T-helper 22 cell (primary cell): ENCODE measurements at places on chromosomes 6 and 20.

DNA sequence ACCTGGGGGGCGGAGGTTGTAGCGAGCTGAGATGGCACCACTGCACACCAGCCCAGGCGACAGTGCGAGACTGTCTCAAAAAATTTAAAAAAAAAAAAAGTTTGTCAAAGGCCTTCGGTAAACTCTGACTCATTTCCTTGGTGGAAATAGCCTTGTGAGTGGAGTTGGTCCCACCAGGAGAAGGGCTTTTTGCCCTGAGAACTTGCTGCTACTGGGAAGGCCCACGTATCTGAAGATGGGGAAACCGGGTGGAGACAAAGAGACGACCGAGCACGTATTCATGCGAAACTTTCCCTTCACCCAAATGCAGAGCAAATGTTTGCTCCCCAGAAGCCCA, 51.7 kb downstream of the SLC22A23 start:
- no peak for DNase-seq

DNA sequence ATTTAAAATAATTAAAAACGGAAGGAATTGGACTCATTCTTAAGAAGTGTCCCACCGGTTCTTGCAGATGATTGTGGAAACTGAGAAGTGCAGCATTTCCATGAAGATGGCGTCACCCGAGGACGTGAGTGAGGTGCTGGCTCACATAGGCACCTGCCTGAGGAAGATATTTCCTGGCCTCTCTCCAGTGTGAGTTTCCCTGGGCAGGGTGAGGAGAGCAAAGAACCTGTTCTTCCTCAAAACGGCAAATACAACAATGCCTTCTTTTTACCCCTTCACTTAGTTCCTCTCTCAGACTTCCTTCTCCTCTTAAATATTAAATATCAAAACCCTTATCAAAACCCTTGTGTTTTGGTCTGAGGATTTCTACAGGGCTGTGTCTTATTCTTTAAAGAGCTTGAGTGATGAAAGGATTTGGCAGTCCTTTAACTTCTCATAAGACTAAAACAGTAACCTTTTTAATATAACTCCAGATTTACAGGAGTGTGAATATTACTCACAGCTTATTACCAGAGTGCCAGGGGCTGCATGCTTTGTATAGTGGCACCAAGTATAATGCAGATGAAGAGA, 156.3 kb downstream of the CARMIL1 start:
- DNase-seq: no peak

DNA sequence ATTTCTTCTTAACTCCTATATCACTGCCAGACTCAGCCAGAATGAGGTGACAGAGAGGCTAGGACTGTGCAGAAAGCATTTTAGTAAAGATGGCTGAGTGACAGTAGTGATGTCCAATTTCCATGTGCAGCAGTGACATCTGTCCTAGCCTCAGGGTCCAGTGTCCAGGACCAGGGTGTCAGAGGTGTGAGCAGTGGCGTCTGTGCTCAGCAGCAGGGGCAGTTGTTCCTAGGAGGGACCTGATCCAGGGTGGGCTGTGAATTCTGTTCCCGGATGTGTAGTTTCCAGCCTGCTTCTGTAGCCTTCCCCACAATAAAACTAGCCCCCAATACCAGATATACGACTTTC, 6.0 kb downstream of the HLA-B start:
- no peak for DNase-seq

GRCh38 chr6:105545947-105546731, 143.3 kb upstream of the PREP start:
- no peak for DNase-seq

DNA sequence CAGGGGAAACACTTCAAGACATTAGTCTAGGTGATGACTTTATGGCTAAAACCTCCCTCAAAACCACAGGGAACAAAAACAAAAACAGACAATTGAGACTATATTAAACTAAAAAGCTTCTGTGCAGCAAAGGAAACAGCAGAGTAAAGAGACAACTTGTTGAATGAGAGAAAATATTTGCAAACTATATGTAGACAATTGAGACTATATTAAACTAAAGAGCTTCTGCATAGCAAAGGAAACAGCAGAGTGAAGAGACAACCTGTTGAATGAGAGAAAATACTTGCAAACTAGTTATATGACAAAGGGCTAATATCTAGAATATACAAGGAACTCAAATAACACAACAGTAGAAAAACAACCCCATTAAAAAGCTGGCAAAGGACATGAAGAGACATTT, 136.4 kb downstream of the IBTK start:
- DNase-seq: no peak

DNA sequence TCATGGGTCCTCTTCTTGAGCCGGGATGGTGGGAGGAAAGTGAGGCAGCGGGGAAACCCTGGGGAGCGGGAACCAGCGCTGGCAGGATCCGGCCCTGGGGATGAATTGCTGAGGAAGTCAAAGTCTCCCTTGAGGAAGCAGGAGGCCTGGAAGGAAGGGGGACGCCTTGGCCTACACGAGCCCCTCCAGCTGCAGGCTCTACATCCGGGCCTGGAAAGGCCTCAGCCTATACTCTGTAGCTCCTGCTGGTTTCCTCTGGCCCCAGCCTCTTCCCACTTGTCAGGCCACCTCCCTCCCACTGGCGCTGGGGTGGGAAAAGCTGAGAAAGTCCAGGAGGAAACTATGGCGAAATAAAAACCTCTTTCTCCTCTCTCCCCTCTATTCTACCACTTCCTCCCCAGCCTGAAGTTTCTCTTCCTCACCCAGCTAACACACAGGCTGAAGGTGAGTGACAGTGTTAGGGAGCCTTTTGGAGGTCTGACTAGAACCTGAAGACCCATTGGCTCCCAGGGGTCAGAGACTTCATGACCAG, 14.9 kb downstream of the TREML2 start:
- DNase-seq: no peak

DNA sequence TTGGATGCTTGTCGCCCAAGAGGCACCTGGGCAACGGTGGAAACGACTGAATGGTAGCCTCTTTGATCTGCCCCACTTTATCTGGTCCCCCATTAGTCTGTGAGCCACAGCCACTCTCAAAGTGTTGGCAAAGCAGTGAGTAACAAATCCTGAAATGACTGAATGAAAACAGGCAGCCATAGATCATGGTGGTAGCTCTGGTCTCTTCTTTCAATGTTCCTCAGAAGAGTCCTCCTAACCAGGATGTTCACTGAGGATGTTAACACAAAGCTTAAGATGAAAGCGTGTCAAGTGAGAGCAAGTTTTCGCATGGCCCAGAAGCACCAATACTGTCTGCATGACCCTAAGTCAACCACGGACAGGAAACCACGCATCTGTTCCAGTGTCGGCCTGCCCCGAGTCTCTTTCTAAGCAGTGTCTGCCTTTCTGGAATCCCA, 107.3 kb downstream of the IRF4 start:
- DNase-seq: no peak

- DNase-seq: no peak
Measured at GRCh38 chr6:10555625-10556309, 34.6 kb downstream of the GCNT2 start.

DNA sequence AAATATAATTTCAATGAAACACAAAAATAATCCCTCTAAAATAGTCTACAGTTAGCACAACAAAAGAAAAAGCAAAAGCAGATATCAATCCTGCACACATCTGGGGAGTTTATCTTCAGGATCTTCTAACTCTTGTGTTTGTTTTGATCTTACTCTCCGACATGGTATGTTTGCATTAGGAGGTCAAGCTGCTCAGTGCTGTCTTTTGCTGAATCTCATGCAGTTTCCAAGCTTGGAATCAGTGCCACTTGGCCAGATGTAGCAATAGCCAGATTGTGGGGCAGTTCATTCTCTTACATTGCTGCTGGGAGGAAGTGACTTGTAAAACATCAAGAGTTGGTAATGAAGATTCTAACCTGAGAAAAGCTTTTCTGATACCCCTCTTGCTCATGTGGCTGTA, 29.5 kb downstream of the RIOK1 start:
- DNase-seq: no peak

GRCh38 chr20:49276161-49276960, 1.5 kb downstream of the ZNFX1 start:
- DNase-seq: peak; percentile 40

- no peak for DNase-seq
Measured at GRCh38 chr6:43972179-43972912, 154.9 kb downstream of the MRPL14 start.

- no peak for DNase-seq
Measured at GRCh38 chr6:143158113-143158581, 97.5 kb downstream of the AIG1 start.

DNA sequence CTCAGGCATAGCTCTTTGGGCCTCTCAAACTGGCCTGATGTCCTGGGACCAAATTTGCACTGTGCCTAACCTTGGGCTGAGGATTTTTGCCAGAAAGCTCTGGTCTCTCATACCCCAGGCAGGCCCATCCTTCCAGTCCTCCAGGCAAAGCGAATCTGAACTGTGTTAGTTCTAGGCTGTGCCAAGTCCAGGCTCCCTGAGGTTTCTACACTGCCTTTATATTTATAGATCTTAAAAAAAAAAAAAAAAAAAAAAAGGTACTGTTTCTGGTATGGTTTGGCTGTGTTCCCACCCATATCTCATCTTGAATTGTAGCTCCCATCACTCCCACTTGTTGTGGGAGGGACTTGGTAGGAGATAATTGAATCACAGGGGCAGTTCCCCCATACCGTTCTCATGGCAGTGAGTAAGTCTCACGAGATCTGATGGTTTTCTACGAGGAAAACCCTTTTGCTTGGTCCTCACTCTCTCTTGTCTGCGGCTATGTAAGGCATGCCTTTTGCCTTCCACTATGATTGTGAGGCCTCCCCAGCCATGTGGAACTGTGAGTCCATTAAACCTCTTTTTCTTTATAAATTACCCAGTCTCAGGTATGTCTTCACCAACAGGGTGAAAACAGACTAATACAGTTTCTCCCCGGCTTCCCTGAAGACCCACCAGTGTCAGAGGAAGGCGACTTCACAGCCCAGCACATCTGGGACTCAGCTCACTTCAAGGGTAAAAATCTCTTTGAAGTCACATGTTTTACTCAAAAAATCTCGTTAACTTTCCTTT, 39.0 kb upstream of the TBXT start:
- DNase-seq: no peak

GRCh38 chr6:168404560-168404959, 36.4 kb upstream of the SMOC2 start:
- no peak for DNase-seq

DNA sequence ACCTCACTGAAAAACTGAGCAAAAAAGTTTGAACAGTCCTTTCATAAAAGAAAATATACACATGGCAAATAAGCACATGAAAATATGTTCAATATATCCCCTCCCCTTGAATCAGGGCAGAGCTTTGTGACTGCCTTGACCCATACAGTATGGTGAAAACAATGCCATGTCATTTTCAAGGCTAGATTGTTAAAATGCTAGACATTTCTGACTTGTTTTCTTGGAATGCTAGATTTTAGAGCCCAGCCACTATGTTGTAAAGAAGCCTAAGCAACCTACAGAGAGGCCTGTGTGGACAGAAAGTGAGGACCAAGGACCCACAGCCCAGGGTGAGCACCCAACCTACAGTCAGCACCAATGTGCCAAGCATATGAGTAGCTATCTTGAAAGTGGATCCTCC, 17.1 kb upstream of the ASF1A start:
- no peak for DNase-seq

GRCh38 chr6:170212956-170213636, 77.8 kb downstream of the DLL1 start:
- no peak for DNase-seq

- no peak for DNase-seq
Measured at GRCh38 chr6:45843848-45844521, 171.7 kb downstream of the CLIC5 start.

DNA sequence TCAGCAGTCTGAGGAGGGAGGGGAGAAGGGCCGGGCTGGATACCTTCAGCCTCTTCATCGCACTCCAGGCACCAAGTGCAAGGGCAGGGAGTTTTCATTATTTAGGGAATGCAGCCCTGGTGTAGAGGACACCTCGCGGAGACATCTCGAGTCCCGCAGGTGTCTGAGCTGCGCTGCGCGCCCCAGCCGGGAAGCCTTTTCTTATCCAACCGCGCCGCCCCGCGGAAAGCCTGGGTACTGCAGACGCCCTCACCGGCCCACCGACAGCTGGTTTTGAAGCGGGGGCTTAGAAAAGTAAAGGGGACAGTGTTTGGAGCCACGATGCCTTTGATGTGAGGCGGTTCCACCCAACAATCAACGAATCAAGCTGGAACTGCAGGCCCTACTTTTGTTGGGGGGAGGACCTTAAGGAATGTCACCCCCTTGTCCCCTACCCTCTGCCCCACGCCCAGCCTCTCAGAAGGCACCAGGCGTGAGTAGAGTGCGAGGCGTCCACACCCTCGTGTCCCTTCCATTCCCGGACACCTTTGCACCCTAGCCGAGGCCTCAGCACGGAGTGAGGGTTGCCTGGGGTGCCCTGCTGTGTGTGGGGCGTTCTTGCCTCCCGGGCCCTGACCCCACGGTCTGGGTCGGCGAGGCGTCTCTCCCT, 8.6 kb downstream of the NKX2-2 start:
- DNase-seq: peak; percentile 33

- DNase-seq: no peak
Measured at GRCh38 chr6:169824021-169824420, 72.6 kb downstream of the ERMARD start.

DNA sequence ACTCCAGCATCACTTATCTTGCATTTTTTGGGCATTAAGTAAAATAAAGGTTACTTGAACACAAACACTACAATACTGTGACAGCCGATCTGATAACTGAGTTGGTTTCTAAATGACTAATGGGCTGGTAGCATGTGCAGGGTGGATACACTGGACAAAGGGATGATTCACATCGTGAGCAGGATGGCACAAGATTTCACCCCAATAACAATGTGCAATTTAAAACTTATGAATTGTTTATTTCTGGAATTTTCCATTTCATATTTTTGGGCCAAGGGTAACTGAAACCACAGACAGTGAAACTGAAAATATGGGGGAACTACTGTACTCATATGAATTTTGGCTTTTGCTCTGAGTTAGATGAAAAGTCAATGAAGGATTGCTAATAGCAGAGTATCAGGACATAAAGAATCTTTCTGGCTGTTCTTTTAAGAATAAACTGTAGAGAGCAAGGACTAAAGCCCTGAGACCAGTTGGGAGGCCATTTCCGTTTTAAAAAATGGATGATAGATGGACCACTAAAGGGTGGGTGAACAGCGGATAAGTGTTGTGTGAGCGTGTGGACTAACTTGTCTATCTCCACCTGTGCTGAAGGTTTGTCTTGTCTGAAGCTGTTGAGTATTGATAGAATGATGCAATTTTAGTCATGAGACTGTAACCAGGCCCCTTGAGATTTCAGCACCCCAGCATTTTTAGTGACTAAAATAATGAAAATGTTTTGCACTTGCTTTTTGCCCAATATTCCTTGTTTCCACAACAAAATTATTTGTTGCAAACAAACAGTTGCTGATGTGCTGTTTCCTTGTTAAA, 8.2 kb downstream of the SPINT3 start:
- DNase-seq: no peak
